ENCODE measurements at places on chromosomes 2 and 18.

DNA sequence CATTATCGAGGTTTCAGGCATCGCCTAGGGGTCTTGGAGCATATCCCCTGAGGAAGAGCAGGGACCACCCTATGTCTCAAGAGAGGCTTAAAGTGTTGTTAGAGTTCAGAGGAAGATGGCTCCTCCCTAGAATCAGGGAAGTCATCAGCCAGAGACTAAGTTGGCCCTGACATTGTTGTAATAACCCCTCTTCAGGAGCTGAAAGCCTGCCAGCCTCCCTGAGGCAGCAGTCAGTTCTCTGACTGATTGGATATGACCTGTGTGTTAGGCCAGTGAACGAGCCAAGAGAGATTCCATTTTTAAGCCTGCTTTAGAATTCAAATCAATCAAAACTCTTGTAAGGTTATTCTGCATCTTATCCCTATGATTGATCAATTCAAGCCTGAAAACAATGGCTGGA, 34.9 kb downstream of the ARHGAP28 start:
- DNase-seq: no peak

DNA sequence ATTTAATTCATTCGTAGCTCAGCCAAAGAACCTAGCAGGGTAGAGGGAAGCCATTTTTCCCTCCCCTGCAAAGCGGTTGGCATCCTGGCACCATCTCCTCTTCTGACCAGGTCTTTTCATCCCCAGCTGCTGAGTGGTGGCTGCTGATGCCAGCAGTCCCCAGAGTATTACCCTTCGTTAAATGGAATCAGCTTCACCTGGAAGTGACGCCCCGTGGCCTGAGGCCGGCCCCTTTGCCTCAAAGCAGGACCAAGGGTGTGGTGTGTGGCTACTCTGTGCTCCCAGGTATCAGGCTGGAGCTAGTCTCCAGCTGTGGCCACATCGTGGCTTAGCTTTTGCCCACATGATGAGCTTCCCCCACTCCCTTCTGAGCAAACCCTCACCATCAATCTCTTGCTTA, 12.3 kb upstream of the SP100 start:
- DNase-seq: no peak

DNA sequence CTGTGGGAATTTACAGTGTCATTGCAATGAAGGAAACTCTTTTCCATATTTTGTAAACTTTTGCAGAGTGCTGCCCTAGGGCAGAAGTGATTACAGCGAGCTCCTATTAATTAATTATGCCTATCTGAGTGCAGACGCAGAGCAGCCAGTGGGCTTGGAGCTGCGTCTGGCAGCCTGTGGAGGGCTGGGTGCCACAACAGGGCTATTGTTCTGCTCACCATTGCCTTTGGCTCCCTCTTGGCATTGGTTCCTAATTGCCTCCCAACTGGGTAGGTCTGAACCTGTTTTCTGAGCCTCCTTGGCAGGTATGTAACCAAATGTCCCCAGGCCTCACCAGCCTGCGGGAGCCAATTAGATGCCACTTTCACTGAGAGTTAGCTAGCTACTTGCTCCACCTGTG, 25.6 kb upstream of the ITGB6 start:
- no peak for DNase-seq

- peak; percentile 6 for DNase-seq
These were observed 4.8 kb downstream of the TMEM200C start for GRCh38 chr18:5890331-5891183.

- DNase-seq: no peak
These were observed 173.1 kb downstream of the ICOS start for GRCh38 chr2:204109681-204110080.
